Osteocyte (in vitro differentiated cells): ENCODE measurements at places on chromosomes 16 and 17. TPM values are rescaled to one million over a fixed set of nuclear protein-coding genes. Genes with fewer than 3 reads are reported as not detected.
A peak's percentile ranks its signal among the peaks of the same experiment; 100 is the strongest.

GRCh38 chr17:68763562-68763961, 162.4 kb upstream of the FAM20A start:
- DNase-seq = no peak

- DNase-seq = no peak
Measured at GRCh38 chr16:21637032-21637968, 15.1 kb downstream of the IGSF6 start.

- no peak for DNase-seq
Measured at GRCh38 chr16:20906341-20907255, 6.0 kb downstream of the LYRM1 start.

GRCh38 chr16:24921229-24921628, 75.5 kb downstream of the SLC5A11 start:
- DNase-seq = no peak

GRCh38 chr16:49216593-49216992, 65.0 kb downstream of the CBLN1 start:
- no peak for DNase-seq

DNA sequence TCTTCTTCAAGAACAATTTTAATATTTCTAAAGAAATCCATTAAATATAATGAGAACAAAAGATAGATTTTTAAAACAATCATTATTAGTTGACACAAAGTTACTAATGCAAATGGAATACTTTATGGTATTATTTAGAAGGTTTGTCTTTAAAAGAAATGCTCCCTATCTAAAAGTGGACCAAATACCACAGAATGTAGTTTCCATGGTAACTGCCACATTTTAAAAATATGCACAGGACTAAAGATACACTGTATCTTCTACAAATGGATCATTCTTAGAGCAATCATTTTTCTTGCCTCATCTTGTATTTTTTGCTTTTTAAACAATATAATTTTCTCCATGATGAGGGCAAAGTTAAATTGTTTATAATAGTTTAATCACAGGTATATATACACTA, 296.0 kb downstream of the CEP112 start:
- no peak for DNase-seq

GRCh38 chr16:88651276-88651988, 579 bp upstream of the CYBA start:
- no peak for DNase-seq

DNA sequence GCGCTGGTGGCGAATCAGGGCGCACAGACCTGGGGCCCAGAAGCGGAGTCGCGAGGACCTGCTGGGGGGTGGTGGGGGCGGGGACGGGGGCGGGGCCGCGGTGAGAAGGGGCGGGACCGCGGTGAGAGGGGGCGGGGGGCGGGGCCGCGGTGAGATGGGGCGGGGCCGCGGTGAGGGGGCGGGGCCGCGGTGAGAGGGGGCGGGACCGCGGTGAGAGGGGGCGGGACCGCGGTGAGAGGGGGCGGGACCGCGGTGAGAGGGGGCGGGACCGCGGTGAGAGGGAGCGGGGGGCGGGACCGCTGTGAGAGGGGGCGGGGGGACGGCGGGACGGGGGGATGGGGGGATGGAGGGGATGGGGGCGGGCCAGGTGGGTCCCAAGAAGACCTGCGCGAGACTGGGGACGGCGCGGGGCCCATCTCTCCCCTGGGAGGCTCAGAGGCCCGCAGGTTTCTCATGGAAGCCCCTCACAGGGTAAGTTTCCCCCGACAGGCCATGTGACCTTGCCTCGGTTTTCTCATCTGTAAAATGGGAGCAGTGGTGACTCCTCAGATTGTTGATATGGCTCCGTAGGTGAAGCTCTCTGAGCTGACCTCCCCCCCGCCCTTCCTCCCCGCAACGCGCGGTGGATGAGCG, 28.6 kb upstream of the DBNDD1 start:
- DNase-seq = no peak

GRCh38 chr17:81402530-81402941, 7.3 kb downstream of the BAHCC1 start:
- DNase-seq = no peak

DNA sequence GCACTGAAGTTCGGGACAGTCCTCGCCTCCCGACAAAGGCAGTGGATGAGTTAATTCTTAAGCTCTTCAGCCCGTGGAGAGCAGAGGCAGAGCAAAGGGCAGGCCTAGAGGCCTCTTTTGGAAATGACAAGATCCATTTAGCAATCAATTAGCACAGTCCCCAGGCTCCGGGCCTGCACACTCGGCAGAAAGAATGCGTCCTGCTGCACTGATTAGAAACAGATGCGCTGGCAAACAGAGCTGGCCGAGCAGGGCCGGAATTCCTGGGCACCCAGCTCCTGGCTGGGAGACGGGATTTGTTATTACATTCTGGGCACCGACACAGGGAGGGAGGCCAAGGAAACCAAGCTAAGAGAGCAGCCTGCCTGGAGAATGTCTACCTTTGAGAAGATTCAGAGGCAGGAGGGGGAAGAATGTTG, 162.9 kb downstream of the COPRS start:
- peak; percentile 94 for DNase-seq

DNA sequence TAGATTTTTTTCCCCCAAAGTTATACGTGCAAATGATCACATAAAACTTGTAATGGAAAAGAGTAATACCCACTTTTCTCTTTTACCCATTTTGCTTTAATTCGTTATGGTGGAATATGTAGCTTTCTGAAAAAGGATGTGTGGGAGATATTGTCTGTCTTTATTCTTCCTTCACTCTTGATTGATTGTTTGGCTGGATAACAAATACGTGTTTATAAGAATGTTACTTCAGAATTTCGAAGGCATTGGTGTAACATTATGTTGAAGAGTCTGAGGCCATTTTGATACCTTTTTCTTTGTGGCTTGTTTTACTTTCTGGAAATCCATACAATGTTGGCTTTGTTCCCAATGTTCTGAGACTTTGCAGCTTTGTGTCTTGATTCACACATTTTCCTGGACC, 71.4 kb downstream of the BCAS3 start:
- DNase-seq = no peak

DNA sequence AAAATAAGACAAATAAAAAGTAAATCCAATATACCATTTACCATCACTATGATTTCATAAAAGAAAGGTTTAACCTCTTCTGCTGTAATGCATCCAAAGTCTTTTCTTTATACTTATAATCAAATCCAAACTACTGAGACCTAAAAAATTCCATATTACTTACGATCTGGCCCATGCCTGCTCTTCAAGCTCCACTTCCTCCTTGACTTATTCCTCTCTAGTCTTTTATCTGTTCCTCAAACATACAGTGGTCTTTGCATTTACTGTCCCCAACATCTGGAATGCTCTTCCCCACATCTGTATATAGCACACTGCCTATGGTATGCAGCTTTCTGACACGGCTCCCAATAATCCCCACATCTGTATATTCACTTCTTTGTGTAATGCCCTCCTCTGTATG, 33.8 kb downstream of the PCTP start:
- DNase-seq = no peak

GRCh38 chr17:5773816-5774360, 189.6 kb upstream of the NLRP1 start:
- no peak for DNase-seq

DNA sequence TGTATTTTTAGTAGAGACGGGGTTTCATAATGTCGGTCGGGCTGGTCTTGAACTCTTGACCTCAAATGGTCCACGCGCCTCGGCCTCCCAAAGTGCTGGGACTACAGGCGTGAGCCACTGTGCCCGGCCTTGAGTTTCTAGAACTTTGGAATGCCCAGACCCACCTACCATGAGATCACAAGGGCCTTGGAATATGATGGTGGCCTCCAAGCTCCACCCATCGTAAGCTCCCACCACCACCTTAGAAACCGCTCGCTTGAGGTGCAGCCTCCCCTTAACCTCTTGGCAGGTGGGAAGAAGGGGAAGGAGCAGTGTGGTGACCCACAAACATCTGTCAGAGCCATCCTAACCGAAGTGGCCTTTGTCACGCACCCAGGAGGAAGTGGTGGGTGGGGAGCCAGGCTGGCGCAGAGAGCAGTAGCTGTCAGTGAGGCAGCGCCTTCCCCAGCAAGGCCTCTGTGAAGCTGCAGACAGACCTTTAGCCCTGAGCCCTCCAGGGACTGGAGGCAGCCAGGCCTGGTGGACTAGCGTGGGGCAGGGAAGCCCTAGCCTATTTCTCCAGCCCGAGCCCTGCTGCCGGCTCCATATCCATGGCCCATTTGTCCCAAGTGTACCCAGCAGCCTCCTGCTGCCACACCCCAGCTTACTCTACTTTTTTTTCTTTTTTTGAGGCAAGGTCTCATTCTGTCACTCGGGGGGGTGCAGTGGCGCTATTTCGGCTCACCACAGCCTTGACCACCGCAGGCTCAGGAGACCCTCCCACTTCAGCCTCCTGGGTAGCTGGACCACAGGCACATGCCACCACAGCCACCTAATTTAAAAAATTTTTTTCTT, 13.1 kb upstream of the SEPHS2 start:
- DNase-seq = no peak

GRCh38 chr17:75816693-75817092, 27.5 kb downstream of the UNC13D start:
- no peak for DNase-seq

The VMO1 gene
- total RNA-seq = 1.9 and 2.4 TPM in 2 replicates

The PLXDC1 gene
- total RNA-seq = 17.1 and 19.7 TPM in 2 replicates

The TNFRSF13B gene
- total RNA-seq = not detected in 2 replicates

The KAT7 gene
- total RNA-seq = 50.5 and 58.0 TPM in 2 replicates

The MT1B gene
- not detected in 2 replicates for total RNA-seq

The KRTAP2-4 gene
- total RNA-seq = not detected in 2 replicates

The SGCA gene
- total RNA-seq = 12.0 and 13.0 TPM in 2 replicates
